ENCODE measurements at places on chromosomes 1 and 21.

- DNase-seq, result no peak
Observed at GRCh38 chr1:164562947-164563520, 4.0 kb downstream of the PBX1 start.

- no peak for DNase-seq
Observed at GRCh38 chr1:52365071-52365745, 797 bp downstream of the CC2D1B start.

DNA sequence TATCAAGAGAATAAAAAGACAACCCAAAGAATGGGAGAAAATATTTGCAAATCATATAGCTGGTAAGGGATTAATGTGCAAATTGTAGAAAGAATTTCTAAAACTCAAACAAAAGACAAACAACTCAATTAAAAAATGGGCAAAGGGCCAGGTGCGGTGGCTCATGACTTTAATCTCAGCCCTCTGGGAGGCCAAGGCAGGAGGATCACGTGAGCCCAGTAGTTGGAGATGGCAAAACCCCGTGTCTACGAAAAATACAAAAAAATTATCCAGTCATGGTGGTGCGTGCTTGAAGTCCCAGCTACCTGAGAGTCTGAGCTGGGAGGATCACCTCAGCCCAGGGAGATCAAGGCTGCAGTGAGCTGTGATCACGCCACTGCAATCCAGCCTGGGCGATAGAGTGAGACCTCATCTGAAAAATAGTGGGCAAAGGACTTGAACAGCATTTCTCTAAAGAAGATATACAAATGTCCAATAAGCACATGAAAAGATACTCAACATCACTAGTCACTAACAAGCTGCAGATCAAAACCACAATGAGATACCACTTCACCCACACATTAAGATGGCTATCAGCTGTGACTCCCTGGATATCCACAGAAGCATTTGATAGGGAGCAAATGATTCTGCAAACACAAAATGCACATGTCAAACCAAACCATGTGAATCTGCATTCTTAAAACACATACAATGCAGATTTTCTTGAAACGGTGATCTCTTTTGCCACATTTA, 20.9 kb downstream of the SLC30A1 start:
- no peak for DNase-seq

GRCh38 chr1:32755098-32755809, 52.7 kb upstream of the SYNC start:
- DNase-seq, result no peak

DNA sequence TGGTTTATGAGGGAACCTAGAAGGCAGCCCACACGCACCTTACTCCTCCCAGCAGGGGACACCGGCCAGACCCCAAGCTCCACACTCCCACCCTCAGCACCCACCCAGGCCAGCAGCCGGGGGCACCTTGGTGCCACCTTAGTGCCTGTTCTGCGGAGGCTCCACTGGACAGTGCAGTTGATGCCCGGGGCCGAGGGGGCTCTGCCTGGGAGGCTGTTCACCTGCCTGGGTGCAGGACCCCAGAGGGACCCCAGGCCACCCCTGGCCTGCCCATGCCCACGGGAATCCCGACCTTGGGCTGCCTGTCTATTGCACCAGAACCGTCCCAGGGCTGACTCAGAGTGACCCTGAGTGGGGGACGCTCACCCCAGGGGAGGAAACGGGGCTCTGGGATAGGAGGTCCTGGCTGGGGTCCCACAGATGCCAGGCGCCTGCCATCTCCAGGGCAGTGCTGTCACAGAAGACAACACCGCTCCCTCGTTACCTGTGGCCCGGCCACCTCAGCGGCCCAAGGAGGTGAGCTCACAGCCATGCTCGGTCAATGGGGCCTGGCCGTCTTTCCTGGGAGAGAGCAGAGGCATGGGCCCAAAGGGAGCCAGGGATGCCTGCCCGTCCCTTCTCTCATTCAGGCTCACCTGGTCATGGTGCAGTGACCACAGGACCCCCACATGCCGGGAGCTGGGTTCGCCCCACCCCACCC, 696 bp downstream of the SCNN1D start:
- DNase-seq, result no peak

DNA sequence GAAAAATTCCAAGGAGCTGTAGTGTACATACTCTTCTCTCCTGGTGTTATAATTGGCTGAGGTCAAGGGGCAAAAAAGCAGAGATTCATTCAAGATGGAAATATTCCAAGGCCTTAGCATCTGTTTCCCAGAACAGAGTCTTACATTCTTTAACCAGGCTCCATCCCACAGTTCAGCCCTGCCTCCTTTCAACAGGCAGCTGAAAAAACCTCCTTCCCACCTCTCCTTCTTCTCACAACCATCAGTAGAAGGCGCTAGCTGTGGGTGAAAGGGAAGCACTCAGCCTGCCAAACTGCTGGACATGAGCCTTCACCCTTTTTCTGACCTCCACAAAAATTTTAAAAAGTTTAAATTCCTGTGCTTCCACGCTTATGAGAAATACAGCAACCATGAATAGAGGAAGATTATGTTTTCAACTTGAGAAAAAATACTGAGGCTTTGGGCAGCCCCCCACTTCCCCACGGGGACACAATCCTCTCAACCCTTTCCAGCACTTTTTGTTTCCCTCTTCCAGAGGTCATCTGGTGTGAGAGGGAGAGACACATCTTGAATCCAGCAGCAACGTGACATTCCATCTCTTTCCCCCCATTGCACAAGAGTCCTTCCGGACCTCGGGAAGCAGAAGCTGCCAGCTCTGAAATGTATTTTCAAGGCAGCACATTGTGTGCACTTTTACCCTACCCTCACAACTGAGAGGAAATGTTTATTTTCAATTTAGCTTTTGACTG, 43.2 kb upstream of the FMO2 start:
- DNase-seq, result no peak
